ENCODE measurements at places on chromosomes 7 and 10.
A peak's percentile ranks its signal among the peaks of the same experiment; 100 is the strongest.

DNA sequence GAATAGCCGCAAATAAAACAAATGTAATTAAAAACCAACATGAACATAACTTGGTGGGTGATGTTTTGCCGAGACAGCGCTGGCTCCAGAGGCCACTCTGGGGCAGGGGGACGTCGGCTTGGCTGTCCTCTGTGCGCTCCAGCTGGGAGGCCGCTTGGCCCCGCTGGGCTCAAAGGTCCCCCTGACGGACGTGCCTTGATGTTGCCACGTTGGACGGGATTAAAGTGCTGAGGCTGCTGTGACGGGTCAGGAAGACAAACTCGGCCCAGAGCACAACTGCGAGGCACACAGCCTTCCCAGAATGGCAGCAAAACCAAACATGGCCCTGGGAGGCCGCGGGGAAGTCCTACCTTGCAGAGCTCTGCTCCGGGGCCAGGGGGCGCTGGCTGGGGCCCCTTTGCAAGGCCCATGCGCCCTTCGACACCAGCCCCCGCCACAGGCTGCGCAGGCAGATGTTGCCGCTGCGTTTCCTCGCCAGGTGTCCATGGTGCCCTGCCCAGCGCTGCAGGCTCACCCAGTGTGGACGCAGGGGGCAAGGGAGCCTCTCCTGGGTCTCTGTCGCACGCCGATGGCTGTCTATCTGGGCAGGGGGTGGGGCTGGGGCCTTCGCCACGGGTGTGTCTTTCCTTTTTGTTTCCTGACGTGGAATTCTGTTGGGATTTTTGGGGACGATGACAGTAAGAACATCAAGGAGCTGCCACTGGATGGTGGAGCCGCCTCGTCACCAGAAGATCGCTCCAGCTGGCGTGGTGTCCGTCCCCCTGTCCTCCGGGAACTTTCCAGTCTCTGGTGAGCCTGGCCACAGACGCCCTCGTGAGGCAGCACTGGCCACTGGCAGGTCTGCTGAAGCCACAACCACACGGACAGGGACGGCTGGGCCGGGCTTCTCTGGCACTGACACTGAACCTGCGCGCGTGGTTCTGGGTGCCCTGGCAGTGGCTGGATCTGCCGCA, 99.6 kb upstream of the DIP2C start:
- peak; percentile 76 for DNase-seq

GRCh38 chr10:126500185-126500584, 111.9 kb upstream of the ADAM12 start:
- no peak for DNase-seq

DNA sequence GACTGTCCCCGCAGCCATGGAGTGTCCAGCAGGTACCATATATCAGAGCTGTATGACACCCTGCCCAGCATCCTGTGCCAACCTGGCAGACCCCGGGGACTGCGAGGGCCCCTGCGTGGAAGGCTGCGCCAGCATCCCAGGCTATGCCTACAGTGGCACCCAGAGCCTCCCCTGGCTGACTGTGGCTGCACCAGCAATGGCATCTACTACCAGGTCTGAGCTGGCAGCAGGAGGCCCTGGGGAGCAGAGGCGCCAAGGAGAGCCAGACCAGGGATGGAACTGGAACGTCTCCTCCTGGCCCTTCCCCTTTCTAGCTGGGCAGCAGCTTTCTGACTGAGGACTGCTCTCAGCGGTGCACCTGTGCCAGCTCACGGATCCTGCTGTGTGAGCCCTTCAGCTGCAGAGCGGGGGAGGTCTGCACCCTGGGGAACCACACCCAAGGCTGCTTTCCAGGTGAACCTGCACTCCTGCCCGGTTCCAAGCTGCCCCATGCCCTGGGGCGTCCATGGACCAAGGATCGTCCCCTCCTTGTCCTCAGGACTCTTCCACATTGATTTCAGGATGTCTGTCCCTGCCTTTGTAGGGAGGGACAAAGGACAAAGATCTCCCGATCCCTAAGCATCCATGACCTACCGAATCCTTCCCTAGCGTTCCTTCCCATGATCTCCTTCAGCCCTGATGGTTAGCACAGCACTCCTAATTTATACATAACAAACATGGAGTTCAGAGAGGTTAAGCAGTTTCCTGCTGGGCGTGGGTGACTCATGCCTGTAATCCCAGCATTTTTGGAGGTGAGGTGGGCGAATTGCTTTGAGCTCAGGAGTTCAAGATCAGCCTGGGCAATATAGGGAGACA, 33.3 kb downstream of the EPHB4 start:
- no peak for DNase-seq

DNA sequence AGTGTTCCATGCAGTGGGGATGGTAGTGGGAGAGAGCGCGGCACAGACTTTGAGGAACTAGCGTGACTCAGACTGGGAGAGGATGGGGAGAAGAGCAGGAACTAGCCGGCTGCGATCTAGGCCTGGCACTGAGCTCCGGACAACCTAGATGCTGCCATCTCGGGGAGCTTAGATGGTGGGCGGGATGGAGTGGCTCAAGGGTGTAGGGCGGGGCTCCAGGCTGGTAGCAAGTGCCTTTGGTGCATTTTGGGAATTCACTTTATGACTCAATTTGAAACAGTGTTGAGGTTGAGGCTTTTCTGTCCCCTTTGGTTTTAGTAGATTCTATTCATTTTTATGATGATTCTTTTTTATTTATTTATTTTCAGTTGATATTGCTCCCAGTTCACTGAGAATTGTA, 185.3 kb upstream of the GPR26 start:
- DNase-seq = no peak

GRCh38 chr7:4878336-4879335, 4.9 kb downstream of the RADIL start:
- DNase-seq = no peak

DNA sequence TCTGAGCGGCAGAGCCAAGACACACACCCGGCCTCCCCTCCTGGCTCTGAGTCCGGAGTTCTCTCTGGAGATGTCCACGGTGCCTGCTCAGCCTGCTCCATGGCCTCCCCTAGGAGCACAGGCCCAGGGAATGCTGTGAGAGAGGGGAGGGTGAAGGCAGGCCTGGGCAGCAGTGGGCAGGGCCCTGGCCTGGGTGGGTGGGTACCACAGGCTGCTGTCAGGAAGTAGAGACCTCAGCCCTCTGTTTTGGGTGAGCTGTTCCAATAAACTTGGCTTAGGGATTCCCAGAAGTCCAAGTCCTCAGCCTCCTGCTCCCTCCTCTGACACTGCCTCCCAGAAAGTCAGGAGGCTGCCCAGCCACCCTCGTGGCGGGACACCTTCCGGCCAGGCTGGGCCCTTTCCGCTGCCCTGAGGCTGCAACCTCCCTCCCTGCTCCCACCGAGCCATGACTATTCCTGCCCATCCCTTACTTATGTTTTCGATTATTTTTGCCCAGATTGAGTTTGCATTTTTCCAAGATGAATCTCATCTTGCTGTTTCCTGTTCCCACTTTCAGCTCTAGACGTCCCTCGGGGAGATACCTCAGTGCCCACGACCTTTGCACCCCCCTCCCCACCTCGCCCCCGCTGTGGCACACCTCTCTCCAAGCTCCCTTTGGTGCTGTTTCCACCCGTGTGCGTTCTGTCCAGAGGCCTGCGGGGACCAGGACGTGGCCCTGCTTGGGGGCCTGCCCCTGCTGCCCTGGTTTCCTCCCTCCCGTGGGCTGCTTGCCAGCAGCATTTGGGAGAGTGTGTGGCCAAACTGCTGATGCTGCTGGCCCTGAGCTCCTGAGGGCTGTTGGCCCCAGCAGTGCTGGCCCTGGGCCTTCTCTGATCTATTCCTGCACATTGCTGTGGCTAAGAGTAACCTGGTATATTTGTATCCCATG, 5.8 kb upstream of the POLM start:
- DNase-seq = peak; percentile 73

DNA sequence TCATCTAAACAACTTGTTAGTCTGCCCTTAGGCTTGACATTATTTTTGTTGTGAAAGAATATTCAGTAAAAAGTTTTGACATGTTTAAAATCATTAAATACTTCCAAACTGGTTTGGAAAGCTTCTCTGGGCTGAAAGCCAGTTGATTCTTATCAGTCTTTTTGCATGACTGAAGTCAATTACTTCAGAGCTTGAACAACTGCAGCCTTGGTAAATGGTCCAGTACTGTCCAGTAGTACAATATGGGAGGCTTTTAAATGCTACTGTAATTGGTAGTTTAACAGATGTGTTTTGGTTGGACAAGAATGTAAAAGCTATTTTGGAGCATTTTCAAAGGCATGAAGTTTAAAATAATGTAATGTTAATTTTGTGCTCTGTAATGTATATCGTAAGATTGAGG, 103.4 kb downstream of the SDK1 start:
- DNase-seq = no peak

DNA sequence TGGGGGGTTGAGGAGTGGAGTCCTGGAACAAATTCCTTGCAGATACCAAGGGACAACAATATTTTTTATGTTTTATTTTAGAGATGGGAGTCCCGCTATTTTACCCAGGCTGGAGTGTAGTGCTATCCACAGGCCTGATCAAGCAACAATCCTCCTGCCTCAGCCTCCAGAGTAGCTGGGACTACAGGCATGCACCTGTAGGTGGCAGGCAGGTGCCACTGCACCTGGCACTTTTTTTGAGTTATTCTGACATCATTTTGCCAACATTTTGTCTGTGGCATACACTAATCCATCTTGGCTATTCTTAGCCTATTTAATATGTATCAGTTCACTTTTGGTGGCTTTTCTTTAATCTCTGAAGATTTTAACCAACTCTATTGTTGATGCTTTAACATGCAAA, 317.8 kb upstream of the MTPN start:
- no peak for DNase-seq

DNA sequence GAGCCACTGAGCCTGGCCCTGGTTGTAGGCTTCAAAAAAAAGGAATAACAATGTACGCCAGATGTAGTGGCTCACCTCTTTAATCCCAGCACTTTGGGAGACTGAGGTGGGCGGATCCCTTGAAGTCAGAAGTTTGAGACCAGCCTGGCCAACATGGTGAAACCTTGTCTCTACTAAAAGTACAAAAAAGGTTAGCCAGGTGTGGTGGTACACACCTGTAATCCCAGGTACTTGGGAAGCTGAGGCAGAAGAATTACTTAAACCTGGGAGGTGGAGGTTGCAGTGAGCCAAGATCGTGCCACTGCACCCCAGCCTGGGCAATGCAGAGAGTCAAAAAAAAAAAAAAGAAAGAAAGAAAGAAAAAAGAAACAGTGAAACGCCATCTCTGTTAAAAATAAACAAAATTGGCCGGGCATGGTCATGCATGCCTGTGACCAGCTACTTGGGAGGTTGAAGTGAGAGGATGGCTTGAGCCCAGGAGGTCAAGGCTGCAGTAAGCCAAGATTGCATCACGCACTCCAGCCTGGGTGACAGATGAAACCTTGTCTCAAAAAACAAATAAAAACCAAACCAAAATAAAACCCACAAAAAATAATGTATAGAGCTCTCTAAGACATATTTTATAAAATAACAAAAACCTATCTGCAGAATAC, 4.7 kb upstream of the KLHDC10 start:
- DNase-seq = no peak

GRCh38 chr10:27230022-27230421, 10.6 kb downstream of the ACBD5 start:
- DNase-seq = no peak

- peak; percentile 81 for DNase-seq
Observed at GRCh38 chr7:101688183-101688831, 59.2 kb upstream of the MYL10 start.

DNA sequence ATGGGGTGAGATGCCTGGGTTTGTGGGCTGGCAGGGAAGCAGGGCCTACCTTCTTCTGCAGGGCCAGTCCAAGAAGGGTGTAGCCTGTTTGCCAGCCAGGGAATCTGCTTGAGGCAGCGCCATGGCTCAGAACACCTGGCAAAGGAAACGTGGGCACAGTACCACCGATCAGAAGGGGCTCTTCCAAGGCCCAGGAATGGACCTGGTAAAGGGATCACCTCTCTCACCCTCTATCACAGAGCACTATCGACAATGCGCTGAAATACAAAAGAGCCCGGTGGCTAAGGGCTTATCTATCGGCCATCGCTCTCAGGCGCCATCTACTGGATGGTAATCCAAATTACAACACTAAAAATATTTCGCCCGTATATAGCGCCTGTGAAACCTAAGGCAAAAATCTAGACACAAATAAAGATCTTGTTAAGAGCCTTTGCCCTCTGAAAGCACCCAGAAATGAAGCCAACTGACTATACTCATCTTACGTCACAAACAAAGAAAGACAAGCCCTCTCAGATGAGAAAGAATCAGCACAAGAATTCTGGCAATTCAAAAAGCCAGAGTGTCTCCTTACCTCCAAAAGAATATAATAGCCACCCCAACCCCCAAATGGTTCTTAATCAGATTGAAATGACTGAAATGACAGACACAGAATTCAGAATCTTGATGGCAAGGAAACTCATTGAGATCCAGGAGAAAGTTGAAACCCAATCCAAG, 217.8 kb upstream of the HPS1 start:
- no peak for DNase-seq
